Substantia nigra (tissue), 51 donors: ENCODE measurements at places on chromosomes 4 and X.
A peak's percentile ranks its signal among the peaks of the same experiment; 100 is the strongest.

DNA sequence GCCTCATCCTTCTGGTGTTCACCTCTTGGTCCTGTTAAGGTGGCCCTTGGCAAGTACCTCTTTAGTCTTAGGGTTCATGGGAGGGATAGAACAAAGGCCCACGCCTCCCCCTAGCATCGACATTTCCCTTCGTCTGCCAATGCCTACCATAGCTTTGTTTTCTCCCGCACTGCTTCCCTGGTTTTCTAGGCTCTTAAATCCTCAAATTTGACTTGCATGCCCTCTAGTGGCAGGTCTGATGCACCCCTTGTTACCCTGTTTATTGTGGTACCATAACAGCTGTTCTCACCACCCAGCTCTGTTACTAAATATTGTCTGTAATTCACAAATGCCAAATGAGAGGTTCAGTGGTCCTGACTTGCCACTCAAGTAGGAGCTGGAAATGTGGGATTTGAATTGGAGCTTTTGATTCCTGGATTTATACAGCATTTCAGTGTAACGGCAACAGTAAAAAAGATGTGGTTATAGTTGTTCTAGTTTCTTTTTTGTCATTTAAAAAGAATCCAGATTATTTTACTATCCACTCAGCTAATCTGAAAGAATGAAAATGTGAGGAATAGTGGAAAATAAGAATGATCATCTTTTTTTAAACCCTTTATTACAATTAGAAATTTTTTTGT is 100.1 kb downstream of the REPS2 start:
- peak; percentile 1 for DNase-seq

- no peak for DNase-seq
These were observed 162.1 kb upstream of the KIT start for GRCh38 chr4:54495641-54496040.

- DNase-seq = no peak
These were observed 191.4 kb downstream of the ADAMTS3 start for GRCh38 chr4:72377491-72378194.

- DNase-seq = no peak
These were observed 19.7 kb downstream of the SLAIN2 start for GRCh38 chr4:48361012-48361400.

DNA sequence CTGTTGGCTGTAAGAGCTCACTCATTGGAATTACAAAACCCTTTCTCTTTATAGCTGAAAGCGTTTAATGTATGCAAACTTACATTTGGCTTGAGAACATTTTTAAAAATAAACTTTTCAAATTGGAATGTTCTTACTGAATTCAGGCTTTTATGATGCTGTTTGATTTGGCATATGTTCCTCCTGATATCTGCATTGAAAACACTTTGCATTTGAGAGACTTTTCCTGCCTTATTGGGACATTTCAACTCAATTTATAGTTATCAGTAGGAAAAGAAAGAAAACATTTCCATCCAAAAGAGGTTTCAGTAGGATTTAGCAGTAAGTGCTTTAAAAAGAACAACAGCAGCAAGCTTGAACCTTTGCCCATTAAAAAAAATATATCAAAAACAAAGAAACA is 520.0 kb downstream of the IL1RAPL1 start:
- DNase-seq = no peak

DNA sequence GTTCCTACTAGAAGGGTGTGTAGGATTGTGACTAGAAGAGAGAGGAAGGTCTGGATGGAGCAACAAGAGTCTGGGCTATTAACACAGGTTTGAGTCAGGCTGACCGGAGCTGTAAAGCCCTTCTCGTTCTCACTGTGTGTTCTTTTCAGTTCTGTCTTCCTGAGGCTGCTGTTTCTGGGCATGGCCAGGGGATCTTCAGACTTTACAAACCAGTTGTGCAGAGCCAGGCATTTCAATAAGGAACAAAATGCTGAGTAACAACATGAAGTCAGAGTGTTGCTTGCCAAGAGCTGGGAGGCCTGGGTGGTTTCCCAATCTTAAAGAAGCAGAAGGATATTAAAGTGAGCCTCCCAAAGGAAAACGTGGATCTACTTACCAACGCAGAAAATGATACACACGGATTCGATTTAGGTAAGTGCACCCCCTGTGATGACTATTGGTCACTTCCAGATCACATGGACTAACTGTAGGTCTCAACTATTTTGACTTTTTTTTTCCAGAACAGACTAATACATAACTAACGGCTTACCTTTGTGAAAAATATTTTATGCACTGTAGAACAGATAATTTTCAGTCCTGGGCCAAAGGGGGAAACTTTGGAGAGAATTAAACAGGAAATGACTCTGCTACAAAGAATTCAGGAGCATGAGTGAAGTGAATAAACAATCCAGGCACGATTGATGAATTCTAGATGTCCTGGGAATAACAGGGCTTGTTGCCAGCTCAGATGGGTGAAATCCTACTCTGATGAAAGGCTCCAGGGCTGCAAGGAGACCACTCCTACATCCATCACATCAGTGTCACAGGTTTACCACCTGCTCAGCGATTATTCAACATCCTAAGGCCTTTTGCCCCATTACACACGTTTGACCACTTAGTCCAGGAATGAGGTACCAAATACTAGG is 94.5 kb downstream of the ANXA3 start:
- peak; percentile 40 for DNase-seq

- DNase-seq = no peak
These were observed 767 bp upstream of the SMIM20 start for GRCh38 chr4:25913056-25913850.

DNA sequence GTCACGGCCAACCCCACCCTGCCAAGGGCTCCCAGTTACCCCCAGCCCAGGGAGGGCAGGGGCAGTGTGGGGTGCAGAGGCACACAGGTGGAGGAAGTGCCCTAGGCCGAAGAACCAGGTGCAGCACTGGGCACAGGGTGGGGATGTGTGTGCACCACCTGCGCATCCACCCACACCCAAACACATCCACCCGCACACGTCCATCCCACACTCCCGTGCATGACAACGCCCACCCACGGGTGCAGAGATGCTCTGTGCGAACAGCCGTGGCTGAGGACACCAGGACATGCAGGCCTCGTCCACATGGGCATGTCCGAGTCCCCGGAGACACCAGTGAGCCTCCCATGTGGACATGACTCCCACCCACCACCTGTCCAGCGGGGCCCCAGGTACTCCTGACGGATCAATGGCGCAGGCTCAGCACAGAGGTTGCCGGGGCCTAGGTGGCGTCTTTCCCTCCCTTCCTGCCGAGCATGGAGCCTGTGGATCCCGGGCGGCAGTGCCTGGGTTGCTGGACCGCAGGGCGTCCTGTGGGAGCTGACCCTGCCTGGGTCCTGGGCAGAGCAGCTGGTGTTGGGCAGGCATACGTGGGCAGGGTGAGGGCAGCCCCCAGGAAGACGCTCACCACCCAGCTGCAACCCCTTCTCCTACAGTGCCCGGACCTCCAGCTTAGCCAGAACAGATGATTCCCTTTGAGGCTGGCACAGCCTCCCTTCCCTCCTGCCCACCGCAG is 19.6 kb downstream of the CTBP1 start:
- DNase-seq = no peak

GRCh38 chr4:113300471-113300928 is 251.0 kb downstream of the ANK2 start:
- no peak for DNase-seq

GRCh38 chr4:6688879-6689505 is 4.7 kb upstream of the S100P start:
- no peak for DNase-seq

GRCh38 chrX:139930401-139930800 is 2.5 kb downstream of the ATP11C start:
- DNase-seq = no peak

DNA sequence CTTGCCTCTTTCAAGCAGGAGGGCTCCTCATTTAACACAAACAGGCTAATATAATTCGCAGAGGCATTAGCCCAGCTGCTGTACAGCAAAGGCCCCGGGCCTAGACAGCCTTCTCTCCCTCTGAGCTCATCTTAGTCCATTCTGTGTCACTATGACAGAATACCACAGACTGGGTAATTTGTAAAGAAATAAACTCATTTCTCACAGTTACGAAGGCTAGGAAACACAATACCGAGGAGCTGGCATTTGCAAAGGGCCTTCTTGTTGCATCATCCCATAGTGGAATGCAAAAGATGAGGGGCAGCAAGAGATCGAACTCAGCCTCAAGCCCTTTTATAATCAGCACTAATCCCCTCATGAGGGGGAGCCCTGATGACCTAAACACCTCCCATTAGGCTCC is 48.5 kb downstream of the TSPAN5 start:
- no peak for DNase-seq

- peak; percentile 36 for DNase-seq
These were observed 276.5 kb upstream of the AGTR2 start for GRCh38 chrX:115894087-115894486.

DNA sequence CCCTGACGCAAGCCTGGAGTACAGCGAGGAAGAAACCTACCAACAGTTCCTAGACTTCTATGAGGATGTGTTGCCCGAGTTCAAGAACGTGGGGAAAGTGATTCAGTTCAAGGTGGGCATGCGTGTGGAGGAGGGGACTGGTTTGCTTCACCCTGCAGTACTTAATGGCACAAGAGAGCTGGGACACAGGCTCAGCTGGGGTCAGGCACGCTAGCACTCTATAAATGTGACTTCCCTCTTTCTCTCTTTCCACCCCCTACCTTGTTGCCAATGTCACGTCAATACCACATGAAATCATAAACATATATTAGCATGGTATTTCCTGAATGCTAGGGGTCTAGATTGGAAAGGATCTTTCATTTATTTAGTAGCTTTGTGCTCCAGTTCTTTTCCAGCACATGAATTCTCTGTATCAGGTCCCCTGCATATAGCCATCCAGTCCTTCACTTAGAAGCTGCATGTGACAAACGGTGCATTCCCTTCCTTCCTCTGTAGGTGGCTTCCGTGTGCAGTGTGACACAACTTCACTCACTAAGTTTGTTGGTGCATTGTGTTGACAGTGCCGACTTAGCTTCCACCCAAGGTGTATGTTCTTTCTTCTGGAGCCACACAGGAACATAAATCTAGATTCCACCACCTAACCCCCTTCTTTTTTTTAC is 25.6 kb downstream of the ZRSR2 start:
- DNase-seq = no peak

- DNase-seq = no peak
These were observed 350.3 kb downstream of the GRID2 start for GRCh38 chr4:92654084-92654483.

- no peak for DNase-seq
These were observed 19.9 kb upstream of the PABPC5 start for GRCh38 chrX:91414713-91415112.
